GM13976 (cell line): ENCODE measurements at places on chromosomes 7 and 10.

DNA sequence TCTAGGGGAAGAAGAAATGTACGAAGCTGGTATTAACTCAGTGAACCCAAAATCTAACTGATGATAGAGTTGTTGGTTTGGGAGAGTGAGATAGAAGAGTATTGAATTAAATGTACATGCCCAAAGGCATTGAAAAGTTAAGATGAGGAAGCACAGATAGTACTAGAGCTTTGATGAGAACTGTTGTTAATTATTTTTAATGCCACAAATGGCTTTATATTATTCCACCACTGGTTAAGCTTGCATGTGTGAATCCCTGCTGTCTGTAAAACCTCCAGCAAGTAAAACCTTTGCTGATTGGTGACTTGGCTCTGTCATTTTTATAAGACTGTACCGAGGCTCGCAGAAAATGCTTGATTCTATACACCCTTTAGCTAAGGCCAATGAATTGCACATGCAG, 382.7 kb upstream of the LRGUK start:
- no peak for DNase-seq

DNA sequence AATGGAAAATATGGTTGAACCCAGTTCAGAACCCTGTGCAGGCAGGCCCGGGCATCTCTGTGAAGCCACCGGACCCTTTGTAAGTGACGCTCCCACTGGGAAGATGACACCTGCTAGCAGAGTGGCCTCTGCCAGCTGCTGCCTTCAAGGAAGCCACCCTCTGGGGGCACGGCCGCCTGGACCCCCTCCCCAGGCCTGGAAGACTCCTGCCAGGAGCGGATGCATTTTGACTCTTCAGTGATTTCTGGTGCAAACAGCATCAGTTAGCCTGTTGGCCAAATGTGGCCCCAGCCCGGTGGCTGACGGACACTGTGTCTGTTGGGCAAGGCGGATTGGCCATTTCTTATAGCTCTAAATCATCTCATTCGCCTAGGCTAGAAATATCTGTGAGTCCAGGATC, 514.1 kb upstream of the FOXK1 start:
- DNase-seq = no peak

GRCh38 chr7:116307253-116307652, 96.9 kb downstream of the TES start:
- DNase-seq = no peak

GRCh38 chr10:114920459-114920858, 17.5 kb upstream of the TRUB1 start:
- DNase-seq = no peak

GRCh38 chr7:71343039-71343438, 211.1 kb downstream of the GALNT17 start:
- no peak for DNase-seq
